ENCODE measurements at places on chromosomes 12 and 14.

GRCh38 chr12:47904713-47905709 lies at the start of gene VDR:
Gene VDR, minus strand, starts transcription at chr12:47904994. Its CDS starts 25,881 bp downstream, at chr12:47879113.
- peak; percentile 61 for DNase-seq

DNA sequence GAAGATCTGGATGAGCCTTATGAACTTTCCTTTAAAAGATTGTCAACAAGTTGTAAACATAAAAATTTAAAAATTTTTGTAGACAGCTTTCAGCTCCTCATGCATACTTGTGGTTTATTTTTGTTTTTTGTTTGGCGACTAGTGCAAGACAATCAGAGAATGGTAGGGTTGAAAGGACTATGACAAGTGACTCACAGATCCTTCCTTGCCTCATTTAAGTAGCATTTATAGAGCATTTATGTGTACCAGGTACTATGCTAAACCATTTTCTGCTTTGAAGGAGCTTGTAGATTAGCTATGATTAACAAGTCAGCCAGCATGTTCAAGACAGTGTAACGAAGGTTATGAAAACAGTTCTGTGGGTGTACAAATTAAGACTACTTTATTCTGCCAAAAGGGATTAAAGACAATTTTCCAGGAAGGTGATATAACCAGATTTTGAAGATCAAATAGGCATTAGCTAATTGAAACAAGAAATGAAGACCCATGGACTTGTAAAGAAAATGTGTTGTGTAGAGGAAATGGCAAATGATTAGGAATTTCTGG lies 122.0 kb downstream of the PCNX1 start:
- no peak for DNase-seq

GRCh38 chr12:34401659-34402227 lies 379.4 kb downstream of the ALG10 start:
- DNase-seq: no peak

DNA sequence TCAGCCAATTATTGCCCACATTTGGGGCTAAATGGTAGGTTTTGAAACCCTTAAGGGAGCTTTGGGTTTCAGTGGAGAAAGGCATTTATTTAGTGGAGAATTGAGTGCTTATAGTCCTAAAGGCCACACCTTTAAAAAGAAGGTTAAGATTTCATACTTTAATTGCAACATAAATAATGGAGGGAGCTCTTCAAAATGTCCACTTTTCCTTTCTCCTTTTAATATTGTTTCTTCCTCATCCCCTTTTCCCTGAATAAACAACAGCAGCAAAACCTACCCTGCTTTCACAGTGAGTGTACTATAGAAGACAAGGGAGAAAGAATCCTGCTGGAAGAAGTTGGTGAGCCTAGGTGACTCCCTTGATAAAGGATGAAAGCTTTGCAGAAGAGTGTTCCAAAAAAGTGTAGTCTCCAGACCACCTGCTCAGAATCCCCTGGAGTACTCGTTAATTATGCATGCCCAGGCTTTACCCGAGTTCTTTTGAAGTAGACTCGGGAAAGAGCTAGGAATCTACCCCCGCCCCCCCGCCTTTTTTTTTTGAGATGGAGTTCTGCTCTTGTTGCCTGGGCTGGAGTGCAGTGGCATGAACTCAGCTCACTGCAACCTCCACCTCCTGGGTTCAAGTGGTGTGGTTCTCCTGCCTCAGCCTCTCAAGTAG lies 11.5 kb upstream of the EID3 start:
- no peak for DNase-seq

GRCh38 chr14:102197317-102197853 lies 57.7 kb downstream of the WDR20 start:
- DNase-seq: no peak

GRCh38 chr14:21268617-21269251 lies 508 bp downstream of the HNRNPC start:
- peak; percentile 53 for DNase-seq

DNA sequence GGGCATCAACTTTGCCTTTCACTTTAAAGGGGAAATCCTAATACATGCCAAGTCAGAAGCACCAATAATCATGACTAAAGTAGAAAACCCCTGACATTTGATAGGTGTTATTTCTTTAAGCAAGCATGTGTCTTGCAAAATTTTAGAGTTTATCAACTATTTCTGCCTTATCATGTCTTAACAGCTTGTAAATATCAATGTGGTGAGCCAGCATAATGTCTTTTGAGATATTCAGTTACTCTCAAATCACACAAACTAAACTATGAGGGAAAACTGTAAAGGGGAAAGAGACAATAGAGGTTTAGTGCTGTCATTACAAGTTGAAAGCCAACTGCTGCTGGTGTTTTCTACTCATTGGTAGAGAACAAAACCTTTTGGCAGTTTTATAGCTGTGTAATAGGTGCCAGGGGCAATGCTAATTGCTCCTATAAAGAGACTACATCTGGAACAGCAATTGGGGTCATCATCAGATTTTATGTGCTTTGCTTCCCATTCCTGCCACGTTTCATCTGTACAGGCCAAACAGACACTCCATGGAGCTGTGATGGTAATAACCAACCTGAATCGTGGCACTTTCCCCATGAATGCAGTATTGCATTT lies 1027.4 kb downstream of the FSCB start:
- DNase-seq: peak; percentile 21

DNA sequence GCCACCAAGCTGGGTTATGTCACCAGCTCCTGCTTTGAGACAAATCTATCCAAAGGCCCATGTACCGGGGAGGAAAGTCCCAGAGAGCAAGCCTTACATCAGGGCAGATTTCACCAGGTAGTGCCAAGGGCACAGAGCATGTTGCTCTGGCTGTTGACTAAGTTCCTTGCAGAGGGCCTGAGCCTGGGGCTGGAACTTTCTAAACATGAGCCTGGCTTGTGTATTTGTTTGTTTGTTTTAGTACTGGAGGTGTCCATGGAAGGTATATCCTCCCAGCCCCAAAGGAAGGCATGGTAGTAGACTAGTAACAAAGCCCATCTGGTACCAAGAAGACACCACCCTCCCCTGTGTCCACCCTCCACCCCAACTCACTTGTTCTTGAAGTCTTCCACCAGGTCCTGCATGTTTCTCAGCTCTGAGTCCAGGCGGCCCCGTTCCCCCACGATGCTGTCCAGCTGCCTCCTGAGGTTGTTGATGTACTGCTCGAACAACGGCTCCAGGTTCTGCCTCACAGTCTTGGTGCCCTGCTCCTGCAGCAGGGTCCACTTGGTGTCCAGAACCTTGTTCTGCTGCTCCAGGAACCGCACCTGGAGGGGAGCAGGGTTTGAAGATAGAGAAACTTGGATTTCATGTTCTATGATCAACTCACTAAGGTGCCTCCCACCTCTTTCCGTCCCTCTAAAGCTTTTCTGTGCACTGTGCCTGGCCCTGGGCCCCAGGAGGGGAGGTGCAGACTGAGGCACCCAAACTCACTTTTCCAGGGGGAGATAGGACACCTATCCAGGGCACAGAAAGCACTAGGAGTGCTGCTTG lies 1.4 kb downstream of the KRT5 start:
- no peak for DNase-seq

- no peak for DNase-seq
Measured at GRCh38 chr12:51005671-51006070, 20.5 kb downstream of the SLC11A2 start.

GRCh38 chr12:19779395-19780056 lies 340.2 kb downstream of the AEBP2 start:
- DNase-seq: no peak

DNA sequence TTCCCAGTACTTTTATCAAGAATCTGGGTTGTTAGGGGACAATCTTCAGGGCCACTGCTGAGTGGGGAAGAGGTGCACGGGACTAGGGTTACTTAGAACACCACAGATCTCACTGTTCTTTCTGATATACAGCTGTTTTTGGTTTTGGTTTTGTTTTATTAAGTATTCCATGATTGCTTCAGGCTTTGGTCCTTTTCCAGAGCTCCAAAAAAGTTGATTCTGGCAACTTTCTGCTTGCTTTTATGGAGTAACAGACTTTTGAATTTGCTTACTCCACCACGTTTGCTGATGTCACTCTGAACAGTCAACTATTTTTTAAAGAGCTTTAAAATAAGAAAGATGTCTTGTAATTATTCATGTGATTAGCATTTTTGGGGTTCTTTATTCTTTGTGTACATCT lies 368.1 kb upstream of the FOXG1 start:
- DNase-seq: no peak

- DNase-seq: no peak
Measured at GRCh38 chr12:75951399-75952278, 79.9 kb downstream of the PHLDA1 start.

GRCh38 chr12:132456186-132456943 lies 33.6 kb upstream of the FBRSL1 start:
- no peak for DNase-seq

- DNase-seq: no peak
Measured at GRCh38 chr14:25526290-25526689, 476.3 kb upstream of the STXBP6 start.

DNA sequence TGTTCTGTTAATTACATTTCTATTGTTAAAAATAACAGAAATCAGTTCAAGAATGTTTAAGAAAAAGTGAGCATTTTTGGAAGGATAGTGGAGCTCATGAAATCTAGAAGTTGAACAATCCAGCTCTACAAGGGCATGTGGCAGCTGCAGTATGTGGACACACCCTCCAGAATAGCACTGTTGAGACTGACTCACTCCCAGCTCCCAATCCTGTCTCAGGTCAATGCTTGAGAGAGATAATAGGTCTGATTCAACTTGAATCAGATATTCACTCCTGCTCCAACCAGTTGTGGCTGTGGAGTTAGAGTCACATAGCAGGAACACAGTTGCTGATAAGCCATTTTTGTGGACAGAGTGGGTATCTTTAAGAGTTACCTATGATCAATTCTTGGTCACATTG lies 113.0 kb upstream of the NTF3 start:
- no peak for DNase-seq

DNA sequence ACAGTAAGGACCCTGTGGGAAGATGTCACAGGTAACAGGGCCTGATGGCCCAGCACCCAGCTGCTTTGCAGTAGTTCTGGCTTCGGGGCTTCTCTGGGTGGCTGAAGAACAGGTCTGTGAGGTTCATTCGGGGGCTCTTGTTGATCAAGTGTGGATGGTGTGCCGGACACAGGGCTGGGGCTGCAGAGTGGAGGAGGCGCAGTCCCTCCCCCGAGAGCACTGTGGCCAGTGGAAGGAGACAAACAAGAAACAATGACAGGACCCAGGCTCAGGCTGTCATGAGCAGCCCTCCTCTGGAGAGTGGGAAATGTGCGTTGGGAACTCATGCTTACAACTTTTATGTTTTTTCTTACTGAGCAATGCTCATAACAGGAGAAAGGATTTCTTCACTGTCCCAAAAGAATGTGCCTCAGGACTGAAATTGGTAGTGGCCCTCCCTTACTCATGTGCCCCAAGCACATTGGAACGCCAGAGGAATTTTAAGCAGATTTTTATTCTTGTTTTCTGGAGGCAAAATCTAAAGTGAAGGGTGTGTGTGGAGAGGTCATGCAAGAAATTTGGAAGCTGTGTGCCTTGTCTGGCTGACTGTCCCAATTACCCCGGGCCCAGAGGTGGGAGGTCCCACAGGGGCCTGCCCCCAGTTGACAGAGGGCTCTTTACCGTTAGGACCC lies 233.8 kb downstream of the CACNA1C start:
- DNase-seq: no peak

GRCh38 chr12:31362115-31362758 lies 36.3 kb upstream of the SINHCAF start:
- peak; percentile 82 for DNase-seq

GRCh38 chr12:124292385-124292784 lies 2.5 kb upstream of the RFLNA start:
- DNase-seq: no peak

- no peak for DNase-seq
Measured at GRCh38 chr14:33455654-33456345, 495.1 kb downstream of the EGLN3 start.

GRCh38 chr14:68669111-68669511 lies 123.8 kb downstream of the ZFP36L1 start:
- no peak for DNase-seq

DNA sequence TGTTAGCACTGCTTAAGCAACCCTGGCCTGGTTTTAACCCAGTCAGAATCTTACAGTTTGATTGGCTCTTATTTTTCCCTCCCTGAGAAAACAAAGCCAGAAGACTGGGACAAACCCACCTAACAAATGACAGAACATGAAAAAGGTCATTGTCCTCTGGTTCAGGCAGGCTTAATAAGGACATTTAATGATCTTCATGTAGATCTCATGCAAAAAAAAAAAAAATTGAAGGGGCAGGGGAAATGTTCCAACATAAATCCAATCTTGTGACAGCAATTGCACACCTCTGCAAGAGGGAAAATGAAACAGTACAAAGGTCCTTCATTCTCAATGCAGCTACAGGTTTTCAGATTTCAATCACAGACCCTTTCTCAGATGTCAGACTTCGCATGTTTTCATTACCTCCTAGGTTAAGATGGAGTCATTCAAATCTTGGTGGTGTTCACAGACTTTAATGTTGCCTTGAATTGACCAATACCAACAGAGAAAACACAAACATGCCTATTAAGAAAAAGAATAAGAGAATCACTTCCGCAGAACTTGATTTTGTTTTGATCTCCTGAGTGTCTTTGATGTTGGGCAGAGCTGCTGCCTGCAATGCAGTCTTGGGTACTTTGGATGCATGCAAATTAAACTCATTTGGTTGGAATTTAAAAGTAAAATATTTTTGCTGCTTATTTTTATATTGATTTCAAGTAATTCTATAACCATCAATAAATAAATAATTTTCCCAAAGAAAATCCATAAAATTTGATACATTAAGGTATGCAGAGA lies 359.0 kb downstream of the BTG1 start:
- no peak for DNase-seq

GRCh38 chr12:52677126-52677525 lies 3.1 kb downstream of the KRT1 start:
- no peak for DNase-seq

GRCh38 chr12:49189731-49190716 lies 1.1 kb upstream of the TUBA1A start:
- peak; percentile 80 for DNase-seq

- no peak for DNase-seq
Measured at GRCh38 chr12:132618683-132619043, at the start of gene P2RX2. Gene P2RX2, plus strand, starts transcription at chr12:132618776. Its CDS starts 41 bp downstream, at chr12:132618817.

- no peak for DNase-seq
Measured at GRCh38 chr12:88325816-88326189, 183.7 kb downstream of the TMTC3 start.

GRCh38 chr12:52862023-52862422 lies 13.2 kb upstream of the KRT78 start:
- no peak for DNase-seq

DNA sequence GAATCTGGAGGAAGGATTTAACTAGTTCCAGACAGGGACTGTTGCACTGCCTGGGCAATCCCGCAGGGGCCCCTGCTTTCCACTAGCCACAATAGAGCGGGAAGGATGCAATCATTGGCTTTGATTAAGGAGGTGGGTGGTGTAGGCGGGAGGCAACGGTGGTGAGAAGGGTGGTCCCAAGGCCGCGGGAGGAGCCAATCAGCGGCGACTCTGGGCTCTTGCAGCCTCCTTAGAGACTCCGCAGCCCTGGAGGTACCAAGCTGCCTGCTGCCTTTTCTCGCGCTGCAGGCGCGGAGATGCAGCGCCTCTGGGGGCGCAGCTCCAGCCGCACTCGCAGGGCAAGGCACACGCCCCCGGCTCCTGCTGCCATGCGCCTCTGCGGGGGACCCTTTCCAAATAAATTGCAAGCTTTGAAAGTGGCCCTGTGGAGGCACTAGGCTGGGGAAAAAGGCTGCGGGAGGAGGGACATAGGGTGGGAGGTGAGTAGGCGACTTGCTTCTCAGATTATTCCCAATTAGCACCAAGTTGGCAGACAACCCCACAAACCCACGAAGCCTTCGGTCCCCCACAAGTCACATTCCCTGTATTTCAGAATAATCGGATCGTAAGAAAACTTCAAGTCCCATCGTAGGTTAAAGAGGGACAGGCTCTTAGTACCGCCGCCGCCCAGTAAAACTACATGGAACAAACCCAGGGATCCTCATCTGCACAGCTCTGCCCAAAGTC lies 858 bp upstream of the KCNA1 start:
- DNase-seq: peak; percentile 67

- no peak for DNase-seq
Measured at GRCh38 chr12:185576-185955, 28.4 kb downstream of the SLC6A12 start.
